Neuronal stem cell (in vitro differentiated cells): ENCODE measurements at places on chromosomes 16 and 17.

GRCh38 chr16:80620736-80621605 lies 80.2 kb downstream of the DYNLRB2 start:
- no peaks in the 10 kb centered on the region for H3K36me3 ChIP-seq
- no peaks in the 10 kb centered on the region for H3K27me3 ChIP-seq
- no peak overlapping the region for H3K4me3 ChIP-seq
- no peak overlapping the region for H3K27ac ChIP-seq

DNA sequence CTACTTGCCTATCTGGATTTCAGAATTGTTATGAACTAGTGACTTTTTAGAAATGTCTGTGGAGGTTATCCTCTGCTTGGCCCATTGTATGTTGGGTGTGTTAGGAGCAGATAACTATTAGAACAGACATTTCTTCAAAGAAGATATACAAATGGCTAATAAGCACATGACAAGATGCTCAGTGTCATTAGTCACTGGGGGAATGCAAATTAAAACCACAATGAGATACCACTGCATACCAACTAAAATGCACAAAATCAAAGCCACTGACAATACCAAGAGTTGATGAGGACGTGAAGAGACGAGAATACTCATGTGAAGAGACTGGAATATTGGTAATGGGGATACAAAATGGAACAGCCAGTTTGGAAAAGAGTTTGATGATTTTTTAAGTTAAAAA lies 39.2 kb downstream of the CEP112 start:
- H3K36me3 ChIP-seq = peaks cover 28% of the 10 kb centered on the region
- H3K27me3 ChIP-seq = no peaks in the 10 kb centered on the region
- no peak for DNase-seq
- no peaks in the 10 kb centered on the region for H3K4me1 ChIP-seq
- H3K4me3 ChIP-seq = no peak overlapping the region

DNA sequence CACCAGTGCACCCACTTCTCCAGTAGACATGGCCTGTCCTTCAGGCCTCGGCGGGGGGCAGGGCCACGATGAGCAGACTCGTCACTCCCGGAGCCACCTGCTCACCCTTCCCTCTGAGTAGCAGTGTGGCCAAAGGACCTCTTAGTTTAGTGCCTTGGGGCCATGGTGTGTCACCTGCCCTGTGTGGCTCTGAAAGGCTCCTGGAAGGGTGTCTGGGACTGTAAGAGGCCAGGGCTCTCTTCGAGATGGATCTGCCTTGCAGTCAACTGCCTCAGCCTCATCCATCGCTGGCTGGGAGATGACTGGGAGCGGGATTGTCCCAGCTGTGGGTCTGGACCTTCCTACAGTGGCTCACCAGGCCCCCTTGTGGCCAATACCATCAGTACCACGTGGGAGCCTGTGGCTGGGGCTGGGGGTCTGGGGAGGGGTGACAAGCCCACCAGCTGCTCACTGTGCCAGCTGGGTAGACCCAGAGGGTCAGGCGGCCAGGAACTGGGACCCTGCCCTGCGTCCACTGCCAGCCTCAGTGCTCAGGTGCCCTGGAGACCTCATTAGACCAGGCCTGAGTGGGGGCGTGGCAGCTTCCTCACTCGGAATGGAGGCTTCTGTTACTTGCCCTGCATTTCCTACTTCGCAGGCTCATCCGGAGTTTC lies 133.4 kb downstream of the OR1D5 start:
- no peak overlapping the region for H3K4me3 ChIP-seq
- peaks cover 16% of the 10 kb centered on the region for H3K4me1 ChIP-seq
- no peaks in the 10 kb centered on the region for H3K27me3 ChIP-seq
- peak; percentile 64 for DNase-seq
- H3K27ac ChIP-seq = no peak overlapping the region

DNA sequence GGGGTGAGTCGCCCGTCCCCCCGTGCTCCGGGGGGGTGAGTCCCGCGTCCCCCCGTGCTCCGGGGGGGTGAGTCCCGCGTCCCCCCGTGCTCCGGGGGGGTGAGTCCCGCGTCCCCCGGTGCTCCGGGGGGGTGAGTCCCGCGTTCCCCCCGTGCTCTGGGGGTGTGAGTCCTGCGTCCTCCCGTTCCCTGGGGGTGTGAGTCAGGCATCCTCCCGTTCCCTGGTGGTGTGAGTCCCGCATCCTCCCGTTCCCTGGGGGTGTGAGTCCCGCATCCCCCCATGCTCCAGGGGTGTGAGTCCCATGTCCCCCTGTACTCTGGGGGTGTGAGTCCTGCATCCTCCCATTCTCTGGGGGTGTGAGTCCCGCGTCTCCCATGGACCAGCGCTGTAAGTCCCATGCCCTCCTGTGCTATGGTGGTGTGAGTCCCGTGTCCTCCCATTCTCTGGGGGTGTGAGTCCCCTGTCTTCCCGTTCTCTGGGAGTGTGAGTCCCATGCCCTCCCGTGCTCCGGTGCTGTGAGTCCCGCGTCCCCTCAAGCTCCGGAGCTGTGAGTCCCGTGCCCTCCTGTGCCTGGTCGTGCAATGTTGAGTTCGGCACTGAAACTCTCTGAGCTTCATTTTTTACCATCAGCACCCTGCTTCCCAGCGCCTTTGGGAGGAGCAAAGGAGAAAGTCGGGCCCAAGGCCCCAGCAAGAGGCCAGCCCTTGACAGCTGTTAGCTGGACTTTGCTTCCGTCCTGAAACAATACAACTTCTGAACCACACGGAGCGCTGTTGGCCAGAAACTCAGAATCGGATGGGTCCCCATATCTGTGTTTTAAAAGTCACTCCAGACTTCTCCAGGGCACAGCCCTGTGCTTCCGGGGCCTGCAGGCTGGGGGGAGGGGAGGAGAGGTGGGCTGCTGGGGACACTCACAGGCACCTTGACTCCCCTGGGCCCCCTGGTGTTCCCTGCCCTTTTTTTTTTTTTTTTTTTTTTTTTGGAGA lies 11.5 kb upstream of the ZC3H18 start:
- H3K36me3 ChIP-seq = no peaks in the 10 kb centered on the region
- no peak for DNase-seq
- peaks cover 1% of the 10 kb centered on the region for H3K4me1 ChIP-seq
- H3K27me3 ChIP-seq = peaks cover 4% of the 10 kb centered on the region
- H3K27ac ChIP-seq = no peak overlapping the region
- H3K4me3 ChIP-seq = no peak overlapping the region

GRCh38 chr17:58176200-58176599 lies 9.4 kb downstream of the OR4D2 start:
- H3K36me3 ChIP-seq = no peaks in the 10 kb centered on the region
- H3K4me1 ChIP-seq = no peaks in the 10 kb centered on the region
- DNase-seq = peak; percentile 14
- no peak overlapping the region for H3K27ac ChIP-seq
- H3K4me3 ChIP-seq = no peak overlapping the region

- H3K4me1 ChIP-seq = no peaks in the 10 kb centered on the region
- H3K36me3 ChIP-seq = peaks cover 27% of the 10 kb centered on the region
- no peak overlapping the region for H3K4me3 ChIP-seq
- H3K27me3 ChIP-seq = no peaks in the 10 kb centered on the region
- no peak overlapping the region for H3K27ac ChIP-seq
These were observed 11.0 kb downstream of the EFTUD2 start for GRCh38 chr17:44887971-44888954.

GRCh38 chr16:76329106-76329505 lies 51.9 kb downstream of the CNTNAP4 start:
- no peaks in the 10 kb centered on the region for H3K27me3 ChIP-seq
- no peaks in the 10 kb centered on the region for H3K36me3 ChIP-seq
- DNase-seq = no peak
- H3K4me3 ChIP-seq = no peak overlapping the region

DNA sequence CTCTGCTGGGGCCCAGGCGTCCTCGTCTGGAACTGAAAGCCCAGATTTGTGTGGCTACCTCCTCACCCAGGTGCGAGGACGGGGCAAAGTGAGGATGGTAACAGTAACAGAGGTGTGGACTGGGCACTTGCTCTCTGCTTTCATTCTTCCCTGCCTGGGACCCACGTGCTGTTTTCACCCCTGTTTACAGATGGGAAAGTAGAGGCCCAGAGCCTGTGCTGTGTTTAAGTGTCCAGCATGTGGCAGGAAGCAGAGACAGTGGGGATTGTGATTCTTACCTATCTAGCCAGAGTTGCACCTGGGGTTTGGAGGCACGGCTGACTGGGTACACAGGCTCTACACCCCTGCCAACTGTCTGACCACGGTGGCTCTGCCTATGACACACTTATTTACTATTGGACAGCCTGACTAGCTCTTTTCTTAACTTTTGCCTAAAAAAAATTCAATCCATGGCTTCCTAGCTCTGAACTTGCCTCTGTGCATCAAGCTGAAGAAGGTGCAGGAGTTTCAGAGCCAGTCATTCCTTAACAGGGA lies 155.4 kb downstream of the CLEC16A start:
- H3K27me3 ChIP-seq = no peaks in the 10 kb centered on the region
- no peak overlapping the region for H3K27ac ChIP-seq
- H3K4me1 ChIP-seq = peaks cover 18% of the 10 kb centered on the region
- no peaks in the 10 kb centered on the region for H3K36me3 ChIP-seq
- no peak for DNase-seq

DNA sequence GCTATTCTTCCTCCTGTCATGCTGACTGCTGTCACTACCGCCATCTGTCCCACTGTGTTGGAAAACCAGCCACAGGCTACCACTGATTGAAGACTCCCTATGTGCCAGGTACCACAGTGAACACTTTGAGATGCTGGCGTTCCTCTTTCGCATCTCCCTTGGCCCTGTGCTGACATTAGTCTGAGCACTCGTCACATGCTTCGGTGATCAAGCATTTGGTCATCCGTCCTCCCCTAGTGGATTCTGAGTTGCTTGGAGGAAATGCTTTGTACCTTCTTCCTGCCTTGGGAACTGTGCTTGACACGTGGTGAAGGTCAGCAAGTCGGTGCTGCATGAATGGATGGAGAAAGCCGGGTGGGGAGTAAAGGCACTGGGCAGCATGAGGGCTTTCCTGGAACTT lies 260.1 kb downstream of the SNX29 start:
- H3K4me1 ChIP-seq = peaks cover 17% of the 10 kb centered on the region

DNA sequence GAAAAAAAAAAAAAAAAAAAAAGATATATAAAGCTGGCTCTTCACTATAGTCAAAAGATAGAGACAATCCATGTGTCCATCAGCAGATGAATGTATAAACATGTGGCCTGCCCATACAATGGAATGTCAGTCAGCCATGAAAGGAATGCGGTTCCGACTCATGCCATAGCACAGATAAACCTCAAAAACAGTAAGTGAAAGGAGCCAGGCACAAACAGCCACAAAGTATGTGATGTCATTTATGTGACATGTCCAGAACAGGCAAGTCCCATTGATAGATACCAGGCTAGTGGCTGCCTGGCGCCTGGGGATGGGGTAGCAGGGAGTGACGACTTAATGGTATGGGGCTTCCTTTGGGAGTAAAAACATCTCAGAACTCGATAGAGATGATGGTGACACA lies 155.7 kb downstream of the CMIP start:
- peaks cover 12% of the 10 kb centered on the region for H3K4me1 ChIP-seq
- peak; percentile 31 for DNase-seq
- no peaks in the 10 kb centered on the region for H3K27me3 ChIP-seq
- H3K36me3 ChIP-seq = no peaks in the 10 kb centered on the region
- H3K27ac ChIP-seq = no peak overlapping the region

DNA sequence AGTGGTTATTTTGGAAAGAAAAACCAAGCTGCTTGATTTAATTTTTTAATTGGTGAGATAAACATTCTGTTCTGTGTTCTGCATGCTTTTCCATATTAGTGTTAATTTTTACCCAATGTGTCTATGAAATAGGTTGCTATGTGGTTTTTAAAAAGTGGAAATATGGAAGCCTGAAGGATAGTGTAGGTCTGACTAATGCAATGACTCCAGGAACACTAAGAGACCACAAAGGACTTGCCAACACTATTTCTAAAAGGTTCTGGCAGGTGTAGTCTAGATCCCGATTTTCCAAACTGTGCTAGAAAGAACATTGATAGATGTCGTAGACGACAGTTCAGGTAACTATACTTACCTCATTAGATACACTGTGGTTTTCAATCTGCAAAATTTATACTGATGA lies 877.4 kb upstream of the GOT2 start:
- no peaks in the 10 kb centered on the region for H3K27me3 ChIP-seq
- H3K4me1 ChIP-seq = no peaks in the 10 kb centered on the region
- no peak for DNase-seq
- no peaks in the 10 kb centered on the region for H3K36me3 ChIP-seq
- H3K4me3 ChIP-seq = no peak overlapping the region
- H3K27ac ChIP-seq = no peak overlapping the region

DNA sequence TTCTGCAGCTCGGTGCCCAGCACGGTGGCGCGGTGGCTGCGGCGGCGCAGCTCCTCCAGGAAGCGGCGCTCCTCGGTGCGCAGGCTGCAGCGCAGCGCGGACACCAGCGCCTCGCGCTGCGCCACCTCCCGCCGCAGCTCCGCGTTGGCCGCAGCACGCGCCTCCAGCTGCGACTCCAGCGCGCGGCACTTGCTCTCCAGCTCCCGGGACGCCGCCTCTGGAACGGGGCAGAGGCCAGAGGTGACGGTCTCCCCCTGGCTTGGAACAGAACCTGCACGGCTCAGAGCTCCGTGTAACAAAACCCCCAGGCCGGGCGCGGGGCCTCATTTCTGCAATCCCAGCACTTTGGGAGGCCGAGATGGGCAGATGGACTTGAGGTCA lies 13.2 kb upstream of the CLUH start:
- H3K27ac ChIP-seq = no peak overlapping the region
- H3K36me3 ChIP-seq = no peaks in the 10 kb centered on the region
- peak overlapping the region; percentile 73 for H3K4me3 ChIP-seq
- DNase-seq = peak; percentile 49
- H3K27me3 ChIP-seq = peaks cover 29% of the 10 kb centered on the region
- H3K4me1 ChIP-seq = peaks cover 3% of the 10 kb centered on the region

DNA sequence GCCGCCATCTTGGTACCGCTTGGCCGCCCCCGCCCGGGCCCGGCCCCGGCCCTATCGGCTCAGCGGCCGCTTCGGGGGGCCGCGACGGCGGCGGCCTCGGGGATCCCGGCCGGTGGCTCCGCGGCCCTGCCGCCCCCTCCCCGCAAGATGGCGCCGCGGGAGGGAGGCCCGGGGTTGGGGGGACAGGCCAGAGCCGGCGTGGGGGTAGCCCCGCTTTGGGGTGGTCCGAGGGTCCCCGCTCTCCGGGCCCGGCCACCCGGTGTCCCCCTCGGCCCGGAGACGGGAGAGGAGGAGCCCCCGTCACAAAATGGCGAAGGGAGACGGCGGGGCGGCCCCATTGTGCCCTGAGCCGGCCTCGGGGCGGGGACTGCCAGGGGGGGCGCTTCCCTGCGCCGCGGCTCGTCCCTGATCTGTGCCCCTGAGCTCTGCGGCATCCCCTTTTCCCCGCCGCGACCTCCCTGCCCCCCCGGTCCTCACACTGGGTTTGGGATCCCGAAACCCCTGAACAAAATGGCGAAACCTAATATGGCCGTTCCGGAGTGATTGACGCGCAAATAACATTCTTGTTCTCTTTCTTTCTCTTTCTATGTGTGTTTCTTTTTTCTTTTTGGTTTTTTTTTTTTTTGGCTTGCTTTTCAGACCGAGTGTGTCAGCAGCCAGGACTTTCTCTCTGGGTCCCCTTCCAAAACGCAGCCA lies 986 bp downstream of the HAPSTR1 start:
- H3K27me3 ChIP-seq = no peaks in the 10 kb centered on the region
- peaks cover 15% of the 10 kb centered on the region for H3K4me1 ChIP-seq
- DNase-seq = peak; percentile 41
- H3K36me3 ChIP-seq = peaks cover 5% of the 10 kb centered on the region
